ENCODE measurements at places on chromosomes 7 and 10.

- DNase-seq = no peak
Observed at GRCh38 chr7:73683788-73684693, 644 bp downstream of the BUD23 start.

DNA sequence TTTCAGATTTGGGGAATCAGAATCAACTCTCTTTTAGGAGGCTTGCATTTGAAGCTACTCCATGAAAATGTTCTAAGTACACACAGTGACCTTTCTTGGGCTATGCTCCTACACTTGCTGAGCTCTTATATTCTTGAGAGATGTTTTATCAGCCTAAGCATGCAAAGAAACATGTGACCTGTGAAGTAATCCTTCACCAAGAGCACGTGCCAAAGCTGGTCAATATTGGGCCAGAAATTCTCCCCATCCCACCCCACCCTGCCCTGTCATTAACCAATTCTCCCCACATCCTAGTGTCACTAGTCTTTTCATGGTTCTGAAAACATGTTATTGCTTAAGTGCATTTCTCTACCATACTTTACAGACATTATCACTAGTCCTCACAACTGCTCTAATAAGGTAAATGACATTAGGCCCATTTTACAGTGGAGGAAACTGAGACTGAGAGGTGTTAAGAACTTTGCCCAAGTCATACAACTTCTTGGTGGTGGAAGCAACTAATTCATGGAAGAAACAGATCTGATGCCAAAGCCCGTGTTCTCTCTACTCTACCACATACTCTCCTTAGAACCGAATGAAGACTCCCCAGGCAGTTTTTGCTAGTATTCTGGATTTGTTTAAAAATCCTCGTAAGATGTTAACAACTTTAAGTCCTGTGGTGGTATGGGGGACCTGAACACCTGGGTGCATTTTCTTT lies 200.6 kb downstream of the PTEN start:
- DNase-seq = no peak

- DNase-seq = no peak
Observed at GRCh38 chr10:52551046-52551445, 221.5 kb downstream of the MBL2 start.

GRCh38 chr7:42274053-42274452 lies 37.0 kb upstream of the GLI3 start:
- no peak for DNase-seq

GRCh38 chr7:99155211-99155610 lies 11.3 kb upstream of the SMURF1 start:
- no peak for DNase-seq

DNA sequence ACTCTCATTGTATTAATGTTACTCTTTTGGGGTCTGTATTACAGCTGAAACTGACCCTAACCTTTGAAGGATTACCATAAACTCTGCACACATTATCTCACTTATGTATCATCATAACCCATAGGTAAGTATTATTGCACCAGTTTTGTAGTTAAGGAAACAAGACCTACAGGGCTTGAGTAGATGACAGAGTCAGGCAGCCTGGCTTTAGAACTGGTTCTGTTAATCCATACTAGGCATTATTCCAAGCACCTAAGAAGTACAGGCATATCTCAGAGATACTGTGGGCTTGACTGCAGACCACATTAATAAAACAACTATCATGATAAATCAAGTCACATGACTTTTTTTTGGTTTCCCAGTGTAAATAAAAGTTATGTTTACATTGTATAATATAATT lies 17.1 kb upstream of the AKR1B1 start:
- DNase-seq = no peak

- no peak for DNase-seq
Observed at GRCh38 chr10:48655411-48656240, 29.0 kb upstream of the WDFY4 start.

DNA sequence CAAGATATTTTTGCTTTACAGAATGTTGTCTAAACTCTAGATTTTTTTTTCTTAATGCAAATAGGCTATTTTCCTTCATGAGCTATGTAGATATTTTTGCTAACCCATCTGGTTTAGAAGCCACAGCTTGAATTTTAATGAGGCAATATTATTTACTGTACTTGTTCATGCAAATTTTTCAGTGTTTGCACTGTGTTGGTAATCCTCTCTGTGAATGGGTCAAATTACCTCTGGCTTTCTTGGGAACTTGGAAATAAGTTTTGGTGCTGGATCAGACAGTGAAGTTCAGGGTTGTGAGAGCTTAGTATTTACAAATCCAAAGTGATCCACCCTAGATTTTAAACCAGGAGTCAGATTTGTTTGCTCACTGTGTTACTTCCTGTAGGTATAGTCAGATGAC lies 686.9 kb downstream of the NXPH1 start:
- no peak for DNase-seq

DNA sequence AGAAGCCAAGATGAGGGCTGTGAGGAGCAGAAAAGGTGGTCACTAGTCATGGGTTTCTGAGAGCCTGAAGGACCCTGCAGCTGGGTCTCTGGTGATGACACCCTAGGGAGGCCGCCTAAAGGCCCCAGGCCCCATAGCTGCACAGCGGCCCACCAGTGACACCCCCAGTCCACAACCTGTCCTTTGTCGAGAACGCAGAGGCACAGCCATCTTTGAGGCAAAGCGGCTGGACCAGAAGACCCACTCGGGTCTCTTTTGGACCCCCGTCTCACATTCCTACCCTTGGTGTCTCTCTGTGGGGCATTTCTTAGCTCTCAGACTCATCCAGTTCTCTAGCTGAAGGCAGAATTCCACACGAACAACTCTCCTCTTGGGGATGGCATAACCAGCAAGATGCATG lies 18.8 kb downstream of the JCAD start:
- DNase-seq = no peak

- DNase-seq = no peak
Observed at GRCh38 chr10:45461034-45461433, 87.0 kb downstream of the ALOX5 start.

- no peak for DNase-seq
Observed at GRCh38 chr7:28674359-28674782, 262.1 kb downstream of the CREB5 start.

All from right renal cortex interstitium (tissue), 3 donors.